ENCODE measurements at places on chromosomes 11 and 22. TPM values are rescaled to one million over a fixed set of nuclear protein-coding genes. Genes with fewer than 3 reads are reported as not detected.

DNA sequence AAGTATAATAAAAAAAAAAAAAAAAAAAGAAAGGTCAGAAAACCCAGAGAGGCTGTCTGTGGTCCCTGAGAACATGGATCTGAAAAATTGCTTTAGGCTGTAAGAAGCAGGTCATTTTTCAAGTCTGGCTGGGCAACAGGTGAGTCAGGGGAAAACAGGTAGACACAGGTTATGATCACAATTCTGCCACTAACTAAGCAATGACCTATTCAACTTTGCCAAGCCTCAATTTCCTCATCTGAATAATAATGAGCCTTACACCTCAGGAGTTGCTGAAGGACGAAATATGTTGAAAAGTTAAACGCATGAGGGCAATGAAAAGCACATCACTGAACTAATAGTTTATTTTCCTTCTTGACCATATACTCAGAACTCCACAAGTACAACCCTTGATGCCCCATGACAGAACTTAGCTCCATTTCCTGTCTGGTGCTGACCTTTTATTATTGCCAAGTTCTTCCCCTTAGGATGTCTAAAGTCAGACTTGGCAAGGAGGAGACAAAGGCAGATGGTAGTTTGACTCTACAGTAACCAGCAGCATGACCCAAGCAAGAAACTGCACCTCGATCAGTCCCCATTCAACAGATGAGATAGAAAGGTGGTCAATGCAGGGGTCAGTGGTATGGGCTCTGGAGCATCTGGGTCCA, 93.6 kb downstream of the SYN3 start:
- no peak for DNase-seq

DNA sequence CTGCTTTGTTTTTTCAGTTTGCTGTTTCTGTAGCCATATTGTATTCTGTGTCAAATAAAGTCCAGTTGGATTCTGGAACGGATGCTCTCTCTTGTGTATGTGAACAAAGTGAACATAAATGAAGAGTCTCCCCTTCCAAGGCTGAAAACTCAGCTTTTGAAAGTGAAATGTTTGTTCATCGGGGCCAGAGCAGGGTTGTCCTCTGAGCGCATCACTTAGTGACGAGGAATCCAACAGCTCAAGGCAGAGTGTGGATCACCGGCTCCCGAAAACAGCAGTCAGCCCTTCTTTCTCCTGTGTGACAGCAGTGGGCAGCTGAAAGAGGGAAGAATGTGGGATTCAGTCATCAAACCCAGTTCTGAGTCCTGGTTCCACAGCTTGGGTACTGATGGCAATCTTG, 21.4 kb downstream of the RBX1 start:
- no peak for DNase-seq

DNA sequence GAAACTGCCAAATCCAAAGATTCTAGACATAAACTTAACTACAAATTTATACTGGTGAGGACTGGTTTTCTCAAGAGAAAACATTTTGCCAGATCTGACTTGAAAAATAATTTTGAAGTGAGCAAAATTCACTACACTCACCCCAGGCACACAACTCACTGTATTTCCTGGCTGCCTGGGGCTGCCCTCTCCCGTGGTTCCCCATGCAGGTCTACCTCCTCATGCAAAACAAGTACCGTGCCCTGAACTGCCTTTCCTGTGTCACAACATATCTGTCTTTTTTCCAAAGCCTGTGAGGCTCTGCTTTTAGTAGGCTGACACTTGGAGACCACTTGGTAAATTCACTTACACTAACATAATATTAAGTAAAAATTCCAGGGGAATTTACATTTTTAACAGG, 76.4 kb downstream of the LIF start:
- DNase-seq: no peak

DNA sequence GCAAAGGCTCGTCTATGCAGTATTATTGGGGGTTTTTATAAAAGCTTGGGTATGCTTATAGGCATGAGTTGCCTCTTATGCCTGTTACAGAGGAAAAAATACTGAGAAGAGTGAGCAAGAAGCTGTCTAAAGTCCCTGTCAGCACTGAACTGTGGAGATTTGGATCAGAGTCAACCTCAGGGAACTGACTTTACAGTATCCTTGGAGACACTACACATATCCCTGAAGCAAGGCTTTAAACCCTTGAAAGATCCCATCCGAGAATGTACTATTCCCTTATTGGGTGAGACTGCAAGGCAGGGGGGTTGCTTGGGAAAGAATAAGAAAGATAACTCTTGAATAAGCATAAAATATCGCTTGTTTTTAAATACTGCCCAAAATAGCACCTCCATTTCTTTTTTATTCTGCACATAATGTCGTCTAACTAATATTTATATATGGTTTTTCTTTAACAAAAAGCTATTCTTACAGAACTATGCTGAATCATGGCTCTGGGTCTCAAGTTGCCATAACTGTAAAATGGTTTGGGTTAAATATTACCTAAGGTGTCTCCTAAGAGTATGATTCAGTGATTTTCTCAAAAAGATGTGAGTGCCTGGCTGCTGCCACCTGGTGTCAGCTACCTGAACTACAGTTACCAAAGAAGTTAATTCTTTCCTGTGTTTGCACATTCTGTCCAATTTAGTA, 1062.8 kb downstream of the DLG2 start:
- DNase-seq: no peak

DNA sequence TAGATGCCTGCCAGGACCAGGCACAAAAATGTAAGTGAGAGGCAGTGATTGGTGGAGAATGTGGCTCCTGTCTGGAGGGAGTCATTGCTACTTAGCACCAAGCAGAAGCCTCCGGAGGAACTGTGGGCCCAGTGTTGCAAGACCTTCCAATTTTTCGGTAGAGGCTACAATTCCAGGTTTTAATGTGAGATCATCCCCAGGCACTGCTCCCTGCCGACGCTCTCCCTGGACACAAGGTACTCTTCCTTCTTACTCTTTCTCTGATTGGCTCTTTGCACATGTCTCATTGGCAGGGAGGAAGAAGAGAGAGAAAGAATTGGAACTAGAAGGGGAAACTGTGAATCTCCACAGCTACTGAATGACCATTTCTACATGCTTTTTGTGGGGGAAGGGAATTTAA, 53.7 kb upstream of the EP300 start:
- no peak for DNase-seq

Gene HIKESHI
- total RNA-seq: 32.3 TPM

Gene ART1
- not detected for total RNA-seq

Gene MUC5AC
- total RNA-seq: not detected

Gene SCN3B
- total RNA-seq: 3.4 TPM

All from esophagus squamous epithelium (tissue), 5 donors.